ENCODE measurements at places on chromosomes 1 and 21.

DNA sequence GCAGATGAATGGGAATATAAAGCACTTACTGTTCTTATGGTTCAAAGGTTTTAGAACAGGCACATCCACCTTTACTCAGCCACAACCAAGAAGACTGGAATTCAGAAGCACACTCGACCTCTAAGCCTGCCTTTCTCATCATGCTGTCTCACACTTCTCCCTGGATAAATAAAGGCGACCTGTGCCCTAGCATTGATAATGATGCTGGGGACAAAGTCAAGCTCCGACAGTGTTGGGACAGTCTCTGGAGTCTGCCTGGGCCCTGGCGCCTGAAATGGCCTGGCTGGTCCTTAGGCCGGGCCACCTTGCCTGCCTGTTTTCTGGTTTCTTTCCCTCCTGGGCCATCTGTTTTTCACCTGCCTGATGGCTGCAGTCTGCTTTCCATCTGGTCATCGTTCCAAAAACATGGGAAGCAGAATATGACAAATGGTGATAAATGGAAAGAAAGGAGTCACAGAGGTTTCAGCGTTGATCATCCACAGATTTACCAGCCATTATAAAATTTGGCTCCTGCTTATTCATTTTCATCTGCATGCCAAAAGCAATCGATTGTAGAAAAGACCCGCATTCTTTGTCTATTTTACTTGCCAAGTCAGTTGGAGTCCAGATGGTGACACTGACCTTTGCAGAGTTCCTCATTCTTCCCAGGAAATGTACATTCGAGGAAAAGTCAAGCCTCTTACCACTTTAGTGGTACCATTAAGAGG is 91.2 kb upstream of the KCNJ15 start:
- no peak for DNase-seq

DNA sequence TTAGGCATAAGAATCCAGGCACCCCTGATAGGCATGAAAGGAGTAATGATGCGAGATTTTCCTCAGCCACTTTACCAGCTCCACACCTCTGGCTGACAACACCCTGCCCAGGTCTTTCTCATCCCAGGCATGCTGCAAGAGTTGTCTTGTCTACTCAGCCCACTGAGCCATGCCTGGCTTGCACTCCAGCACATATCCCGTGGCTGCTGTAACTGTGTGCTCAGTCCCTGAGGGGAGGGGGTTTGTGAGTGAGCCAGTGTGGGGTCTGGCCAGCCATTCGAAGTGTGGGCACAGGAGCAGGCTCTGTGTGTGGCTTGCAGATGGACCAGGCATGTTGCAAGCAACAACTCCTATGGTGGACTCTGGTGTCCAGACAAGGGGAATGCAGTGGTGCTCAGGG is 529.6 kb downstream of the ADGRL2 start:
- DNase-seq: no peak

- DNase-seq: no peak
These were observed 19.4 kb downstream of the RPS6KC1 start for GRCh38 chr1:213070406-213070805.

- DNase-seq: peak; percentile 15
These were observed 75.8 kb downstream of the PGBD5 start for GRCh38 chr1:230350208-230350921.

DNA sequence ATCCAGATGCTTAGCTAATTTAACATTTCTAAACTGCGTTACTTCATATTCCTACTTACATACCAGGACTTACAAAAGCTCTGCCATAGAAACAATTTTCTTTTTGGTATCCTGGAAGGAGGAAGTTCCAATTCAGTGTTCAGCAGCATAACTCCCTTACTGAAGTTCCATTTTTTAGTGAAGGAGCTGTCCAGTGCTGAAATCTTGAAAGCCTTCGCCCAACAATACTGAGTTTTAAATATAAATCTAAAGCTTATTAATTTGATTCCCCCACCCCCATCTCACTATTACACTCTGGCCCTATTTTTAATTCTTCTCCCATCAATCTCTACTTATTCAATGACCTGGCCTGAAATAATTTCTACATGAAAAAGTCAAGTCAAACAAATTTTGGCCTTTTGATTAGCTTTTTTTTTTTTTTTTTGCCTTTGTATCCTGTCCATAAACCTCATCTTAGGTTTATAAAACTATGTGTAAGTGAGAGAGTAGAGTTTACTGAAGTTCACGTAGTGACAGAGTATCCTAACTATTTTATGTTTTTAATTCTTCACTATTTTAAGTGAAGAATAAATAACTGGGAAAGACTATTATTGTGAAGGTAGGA is 323.0 kb upstream of the PLD5 start:
- no peak for DNase-seq

- DNase-seq: no peak
These were observed 1.6 kb downstream of the C1orf21 start for GRCh38 chr1:184388319-184388889.

GRCh38 chr1:40032240-40032891 is 8.2 kb upstream of the CAP1 start:
- no peak for DNase-seq

DNA sequence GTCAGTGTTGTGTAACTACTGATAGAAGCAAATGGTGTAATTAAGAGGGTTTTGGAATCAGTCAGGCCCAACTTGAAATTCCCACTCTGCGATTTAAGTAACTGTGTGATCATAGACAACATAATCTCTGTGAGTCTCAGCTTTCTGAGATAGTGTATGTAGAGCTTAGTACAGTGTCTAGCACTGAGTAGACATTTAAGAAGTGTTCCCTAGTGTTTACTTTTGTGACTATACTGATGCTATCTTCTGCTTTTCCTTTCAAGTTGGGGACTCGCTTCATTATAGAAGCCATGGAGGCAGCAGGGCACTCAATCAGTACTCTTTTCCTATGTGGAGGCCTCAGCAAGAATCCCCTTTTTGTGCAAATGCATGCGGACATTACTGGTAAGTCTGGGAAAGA is 147.7 kb upstream of the HOOK1 start:
- no peak for DNase-seq

GRCh38 chr1:29179641-29180184 is 2.0 kb downstream of the SRSF4 start:
- DNase-seq: no peak

DNA sequence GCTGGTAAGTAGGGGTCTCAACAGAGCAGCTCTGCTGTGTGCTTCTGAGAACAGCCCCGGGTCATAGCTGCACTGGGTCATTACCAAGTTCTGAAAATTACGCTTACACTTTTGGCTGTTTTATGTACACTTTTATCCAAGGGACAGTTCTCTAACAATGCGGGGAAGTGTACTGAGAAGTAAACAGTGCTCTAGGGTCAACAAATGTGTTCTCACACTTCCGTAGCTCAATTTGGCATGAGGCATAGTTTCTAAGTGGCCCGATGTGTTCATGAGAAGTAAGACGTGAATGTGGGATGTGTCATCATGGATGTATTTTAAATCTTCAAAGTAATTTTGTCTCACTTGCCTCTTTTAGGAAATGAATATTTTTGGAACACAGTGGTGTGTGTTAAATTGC is 10.9 kb upstream of the VAMP3 start:
- DNase-seq: no peak

DNA sequence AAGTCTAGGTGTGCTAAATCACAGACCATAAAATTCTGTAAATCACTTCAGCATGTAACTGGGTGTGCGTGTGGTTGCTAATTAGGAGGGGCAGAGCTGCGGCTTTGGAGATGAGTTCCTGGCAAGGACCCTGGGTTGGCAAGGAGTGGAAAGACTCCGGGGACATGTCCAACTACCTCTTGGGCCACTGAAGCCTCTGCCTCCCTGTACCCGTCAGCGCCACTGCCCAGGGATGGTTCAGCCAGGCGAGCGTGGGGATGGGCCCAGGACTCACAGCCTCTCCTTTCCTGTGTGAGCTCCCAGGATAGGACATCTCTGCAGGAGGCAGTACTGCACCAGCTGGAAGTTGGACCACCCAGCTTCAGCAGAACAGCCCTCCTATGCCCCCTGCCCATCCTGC is 386.4 kb upstream of the VAMP3 start:
- DNase-seq: no peak

DNA sequence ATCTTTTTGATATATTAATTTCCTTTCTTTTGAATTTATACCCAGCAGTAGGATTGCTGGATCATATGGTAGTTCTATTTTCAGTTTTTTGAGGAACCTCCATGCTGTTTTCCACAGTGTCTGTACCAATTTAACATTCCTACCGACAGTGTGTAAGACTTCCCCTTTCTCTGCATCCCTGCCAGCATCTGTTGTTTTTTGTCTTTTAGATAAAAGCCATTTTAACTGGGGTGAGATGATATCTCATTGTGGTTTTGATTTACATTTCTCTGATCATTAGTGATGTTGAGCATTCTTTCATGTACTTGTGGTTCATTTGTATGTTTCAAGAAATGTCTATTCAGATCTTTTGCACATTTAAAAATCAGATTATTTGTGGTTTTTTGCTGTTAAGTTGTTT is 62.4 kb upstream of the STUM start:
- DNase-seq: no peak

DNA sequence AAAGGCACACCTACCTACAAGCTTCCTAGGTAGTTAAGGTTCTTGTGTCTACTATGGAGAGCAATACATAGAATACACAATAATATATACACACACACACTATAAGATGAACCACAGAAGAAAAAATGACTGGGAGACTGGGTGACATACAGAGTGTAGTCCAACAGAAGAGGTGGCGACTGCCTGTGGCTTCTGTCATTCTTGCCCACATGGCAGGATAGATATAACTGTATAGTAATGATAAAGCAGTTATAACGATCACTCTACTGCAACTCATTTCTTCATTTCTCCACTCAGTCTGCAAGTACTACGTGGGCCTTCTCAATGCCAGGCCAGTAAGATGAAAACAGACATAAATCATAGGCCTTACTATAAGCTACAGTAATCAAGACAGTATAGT is 113.8 kb upstream of the EDN2 start:
- DNase-seq: no peak

DNA sequence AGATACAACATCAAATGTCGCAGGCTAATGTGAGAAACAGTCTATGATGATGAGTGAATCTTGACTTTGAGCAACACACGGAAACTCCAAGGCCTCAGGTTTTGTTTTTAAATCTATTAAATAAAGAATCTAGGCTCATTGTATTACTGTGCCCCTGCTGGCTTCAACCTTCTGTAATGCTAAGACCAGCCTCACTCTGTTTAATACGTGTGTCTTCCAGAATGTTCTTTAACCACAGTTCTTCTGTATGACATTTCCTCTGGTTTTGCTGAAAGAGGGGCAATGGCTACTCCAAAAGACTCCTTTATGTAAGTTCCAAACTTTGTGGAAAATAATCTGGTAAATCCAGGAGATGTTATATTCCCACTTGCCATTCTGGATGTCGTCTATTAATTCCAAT is 101.1 kb upstream of the TIAM1 start:
- DNase-seq: no peak

DNA sequence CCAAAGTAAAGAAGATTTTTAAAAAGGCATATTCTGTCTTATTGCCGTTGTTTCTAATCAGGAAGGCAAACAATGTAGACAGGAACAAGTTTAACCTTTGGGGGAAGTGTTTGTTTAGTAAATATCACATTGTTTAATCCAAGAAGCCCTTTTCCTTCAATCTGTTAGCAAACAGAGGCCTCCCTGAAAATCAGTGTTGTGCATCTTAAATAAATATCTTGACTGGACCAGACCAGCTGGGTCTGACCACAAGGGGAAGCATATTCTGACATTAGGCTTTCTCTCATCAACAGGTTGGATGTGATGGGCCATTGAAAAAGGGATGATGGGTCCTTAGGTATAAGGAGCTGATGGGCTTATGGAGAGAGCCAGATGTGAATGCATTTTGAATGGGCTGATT is 81.8 kb upstream of the SGIP1 start:
- no peak for DNase-seq

- DNase-seq: no peak
These were observed 19.6 kb downstream of the EDN2 start for GRCh38 chr1:41464885-41465284.

GRCh38 chr1:231919886-231920285 is 293.3 kb downstream of the DISC1 start:
- no peak for DNase-seq

- no peak for DNase-seq
These were observed 9.2 kb upstream of the SLAMF8 start for GRCh38 chr1:159817276-159818041.

DNA sequence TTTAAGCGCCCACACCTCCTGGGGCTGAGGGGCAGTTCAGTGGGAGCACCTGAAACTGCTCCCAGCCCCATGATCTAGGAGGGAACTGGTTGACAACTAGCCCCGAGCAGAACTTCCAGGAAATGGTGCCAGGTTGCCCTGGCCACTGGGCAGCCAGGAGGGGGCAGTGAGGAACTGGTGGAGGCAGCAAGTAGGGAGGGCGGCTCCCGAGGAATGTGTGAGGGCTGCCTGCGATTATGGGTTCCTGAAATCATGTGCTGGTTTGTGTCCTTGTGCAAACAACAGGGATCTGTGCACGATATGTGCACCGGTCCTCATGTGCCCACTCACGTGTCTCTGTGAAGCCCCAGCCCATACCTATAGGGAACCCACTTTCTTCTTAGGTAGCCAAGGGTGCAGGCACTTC is 9.9 kb downstream of the GPR3 start:
- peak; percentile 41 for DNase-seq

GRCh38 chr1:99247199-99247598 is 17.1 kb upstream of the PLPPR4 start:
- no peak for DNase-seq

DNA sequence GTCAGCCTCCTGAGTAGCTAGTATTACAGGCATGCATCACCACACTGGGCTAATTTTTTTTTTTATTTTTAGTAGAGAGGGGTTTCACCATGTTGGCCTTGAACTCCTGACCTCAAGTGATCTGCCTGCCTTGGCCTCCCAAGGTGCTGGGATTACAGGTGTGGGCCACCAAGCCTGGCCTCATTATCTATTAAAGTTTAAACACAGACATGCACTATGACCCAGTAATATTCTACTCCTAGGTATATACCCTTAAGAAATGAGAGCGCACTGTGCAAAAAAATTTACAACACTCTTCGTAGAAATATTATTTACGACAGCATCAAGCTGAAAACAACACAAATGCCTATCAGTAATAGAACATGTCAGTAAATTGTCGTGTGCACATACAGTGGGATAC is 18.6 kb upstream of the SH2D1B start:
- DNase-seq: no peak

GRCh38 chr1:21334214-21335087 is 44.2 kb upstream of the ECE1 start:
- peak; percentile 68 for DNase-seq

DNA sequence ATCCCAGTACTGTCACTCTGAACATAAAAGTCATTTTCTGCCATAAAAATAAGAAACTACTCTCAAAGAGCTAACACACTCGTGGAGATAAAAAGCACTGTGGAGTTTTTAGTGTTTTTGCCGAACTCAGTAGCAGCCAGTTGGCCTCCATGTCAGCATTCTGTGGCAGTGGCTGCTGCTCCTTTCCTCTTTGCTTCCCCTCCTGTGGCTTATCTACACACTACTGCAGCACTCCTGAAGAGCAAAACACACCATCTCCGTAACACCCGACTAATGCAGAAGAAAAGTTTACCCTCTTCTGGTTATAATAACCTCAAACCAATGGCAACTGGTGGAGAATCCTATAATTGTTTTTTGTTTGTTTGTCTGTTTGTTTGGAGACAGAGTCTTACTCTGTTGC is 44.9 kb downstream of the RAB3GAP2 start:
- DNase-seq: no peak

- DNase-seq: no peak
These were observed 3.3 kb downstream of the CCSAP start for GRCh38 chr1:229339520-229339919.
